Activated CD8-positive, alpha-beta memory T cell treated with anti-CD3 and anti-CD28 coated beads for 1 hour (primary cell): ENCODE measurements at places on chromosomes 7 and 10.
A peak's percentile ranks its signal among the peaks of the same experiment; 100 is the strongest.

GRCh38 chr10:33041783-33042437 is 83.9 kb upstream of the ITGB1 start:
- DNase-seq = no peak

DNA sequence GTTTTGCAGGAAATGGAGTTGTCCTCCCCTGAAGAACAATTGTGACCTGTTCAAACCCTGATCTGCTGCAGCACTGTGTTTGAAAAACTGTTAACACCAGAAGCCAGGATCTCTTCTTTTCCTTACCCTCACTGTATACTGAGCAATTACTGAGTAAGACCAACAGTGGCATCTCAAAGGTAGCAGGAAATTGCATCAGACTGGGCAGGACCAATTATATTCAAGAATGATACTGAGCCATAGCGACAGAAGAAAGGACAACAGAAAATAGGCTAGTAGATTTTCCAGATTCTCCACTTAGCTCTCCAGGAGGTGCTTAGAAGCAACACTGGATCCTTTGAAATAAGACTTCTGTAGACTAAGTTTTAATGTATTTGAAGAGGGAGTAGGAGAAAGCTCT is 57.4 kb upstream of the INHBA start:
- DNase-seq = no peak

GRCh38 chr10:33808475-33808874 is 474.0 kb upstream of the NRP1 start:
- DNase-seq = no peak

- DNase-seq = no peak
These were observed 22.7 kb upstream of the FRMD4A start for GRCh38 chr10:14353291-14353913.

DNA sequence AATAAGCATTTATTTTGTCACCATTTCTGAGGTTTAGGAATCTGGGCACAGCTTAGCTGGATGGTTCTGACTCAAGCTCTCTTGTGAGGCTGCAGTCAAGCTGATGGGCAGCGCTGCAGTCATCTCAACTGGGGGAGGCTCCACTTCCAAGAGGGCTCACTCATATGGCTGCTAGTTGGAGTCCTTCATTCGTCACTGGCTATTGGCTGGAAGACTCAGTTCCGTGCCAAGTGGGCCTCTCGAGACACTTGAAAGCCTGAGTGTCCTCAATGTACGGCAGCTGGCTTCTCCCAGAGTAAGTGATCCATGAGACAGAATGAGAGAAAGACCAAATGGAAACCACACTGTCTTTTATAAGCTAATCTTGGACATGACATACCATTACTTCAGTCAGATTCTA is 21.6 kb upstream of the COL13A1 start:
- no peak for DNase-seq

- DNase-seq = no peak
These were observed 70.3 kb downstream of the ABI1 start for GRCh38 chr10:26790221-26790995.

DNA sequence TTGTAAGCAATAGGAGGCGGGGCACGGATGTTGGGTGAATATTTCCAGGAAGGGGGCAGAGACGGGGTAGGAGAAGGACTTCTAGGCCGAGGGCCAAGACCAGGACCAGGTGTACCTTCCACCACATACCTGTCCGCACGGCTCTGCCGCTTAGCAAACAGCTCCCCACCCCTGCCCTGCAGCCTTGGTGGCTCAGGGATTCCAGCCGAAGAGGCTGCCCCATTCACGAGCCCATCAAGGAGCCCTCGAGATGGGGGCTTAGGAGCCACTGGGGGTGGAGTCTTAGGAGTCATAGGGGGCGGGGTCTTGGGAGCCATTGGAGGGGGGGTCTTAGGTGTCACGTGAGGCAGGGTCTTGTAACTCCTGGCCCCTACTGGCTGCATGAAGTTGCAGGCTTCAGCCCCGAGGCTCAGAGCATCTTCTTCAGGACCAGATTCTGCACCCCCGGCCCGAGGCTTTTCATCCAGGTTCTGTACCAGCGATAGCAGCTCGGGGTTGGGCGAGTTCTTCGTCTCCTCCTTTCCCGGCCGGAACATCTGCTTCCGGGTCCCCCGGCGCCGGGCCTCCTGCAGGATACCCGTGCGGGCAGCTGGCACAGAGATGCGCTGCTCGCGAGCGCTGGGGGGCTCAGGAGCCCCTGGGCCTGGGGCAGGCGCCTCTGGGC is 6.1 kb upstream of the MYOZ1 start:
- no peak for DNase-seq

GRCh38 chr7:135877805-135878204 is 99.4 kb downstream of the MTPN start:
- no peak for DNase-seq

GRCh38 chr7:123995617-123996326 is 37.1 kb downstream of the TMEM229A start:
- DNase-seq = no peak

DNA sequence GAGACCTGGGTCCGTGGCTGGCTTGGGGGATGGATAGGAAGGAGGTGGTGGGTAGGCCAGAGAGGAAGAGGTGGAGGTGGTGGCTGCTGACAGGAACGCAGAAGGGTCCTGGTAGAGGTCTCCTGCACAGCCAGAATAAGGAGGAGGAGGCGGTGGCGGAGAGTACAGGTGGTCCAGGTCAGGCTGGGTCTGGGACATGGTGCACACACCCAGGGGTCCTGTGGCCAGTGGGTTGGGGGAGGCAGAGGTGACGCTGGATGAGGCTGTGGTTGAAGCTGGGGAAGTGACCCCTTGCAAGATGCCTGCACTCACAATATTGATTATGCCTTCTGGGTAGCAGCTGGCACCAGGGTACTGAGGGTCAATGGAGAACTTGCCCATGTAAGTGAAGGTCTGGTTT is 2.2 kb downstream of the EGR2 start:
- peak; percentile 18 for DNase-seq

- no peak for DNase-seq
These were observed 12.7 kb upstream of the SNX8 start for GRCh38 chr7:2326951-2327350.

DNA sequence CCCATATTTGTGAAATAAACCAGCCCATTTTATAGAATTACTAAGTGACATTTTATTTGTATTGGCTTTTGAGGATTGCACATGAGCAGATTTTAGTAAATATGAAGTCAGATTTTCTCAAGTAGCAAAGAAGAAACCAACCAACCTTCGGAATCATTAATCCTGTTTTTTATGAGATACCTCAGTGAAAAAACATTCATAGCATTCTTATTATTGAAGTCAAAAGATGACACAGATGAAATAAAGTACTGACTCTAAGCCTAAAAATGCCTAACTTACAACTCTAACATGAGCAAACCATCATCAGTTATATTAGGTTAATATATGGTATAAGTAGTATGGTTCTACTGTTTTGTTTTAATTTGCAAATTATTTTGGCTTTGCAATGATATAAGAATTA is 59.9 kb upstream of the AGBL3 start:
- DNase-seq = no peak

- DNase-seq = no peak
These were observed 77.6 kb downstream of the CLRN3 start for GRCh38 chr10:127815147-127815546.

DNA sequence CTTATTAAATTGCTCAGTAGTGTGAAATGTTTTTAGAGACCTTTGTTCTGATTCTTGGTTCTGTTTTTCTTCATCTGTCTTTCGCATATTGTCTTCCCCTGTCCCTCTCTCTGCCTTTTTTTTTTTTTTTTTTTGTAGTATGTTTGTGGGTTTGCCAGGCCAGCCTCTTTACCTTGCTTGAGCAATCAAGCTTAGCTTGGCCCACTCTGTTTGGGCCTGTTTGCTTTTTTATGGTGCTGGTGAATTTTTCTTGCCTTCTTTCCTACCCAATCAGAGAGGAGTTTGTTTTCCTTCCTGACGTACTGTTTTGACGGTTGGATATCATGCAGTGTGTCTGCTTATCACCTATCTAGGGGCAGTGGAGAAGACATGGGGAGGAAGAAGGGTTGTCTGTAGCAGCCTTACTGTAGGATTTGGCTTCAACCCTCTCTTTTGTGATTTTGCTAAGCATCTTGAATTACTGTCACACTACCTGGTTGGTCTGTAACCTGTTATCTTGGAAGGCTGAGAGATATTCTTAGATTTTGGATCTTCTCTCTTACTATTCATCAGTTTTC is 64.0 kb downstream of the BBS9 start:
- DNase-seq = no peak

- DNase-seq = no peak
These were observed 20.6 kb upstream of the TBXAS1 start for GRCh38 chr7:139808427-139808826.

GRCh38 chr7:6020371-6021286 is 10.5 kb upstream of the ANKRD61 start:
- no peak for DNase-seq

DNA sequence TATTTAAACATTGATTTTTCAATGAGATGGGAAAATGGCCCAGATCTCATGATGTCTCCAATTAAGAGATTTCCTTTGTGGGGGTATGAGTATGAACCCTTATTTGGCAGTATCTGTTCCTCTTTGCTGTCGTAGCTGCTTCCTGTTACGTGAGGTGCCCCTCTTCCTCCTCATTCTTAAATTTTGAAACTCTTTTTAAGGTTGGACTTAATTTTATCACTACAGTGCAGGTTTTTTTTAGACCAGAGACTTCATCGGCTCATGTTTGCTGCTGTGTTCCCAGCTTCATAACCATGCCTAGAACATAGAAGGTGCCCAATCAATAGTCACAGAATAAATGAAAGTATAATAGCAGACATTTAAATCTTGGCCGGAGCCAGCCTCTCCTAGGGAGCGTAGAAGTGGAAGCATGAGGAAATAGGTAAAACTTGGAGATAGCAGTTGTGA is 2.4 kb downstream of the MIOS start:
- no peak for DNase-seq

DNA sequence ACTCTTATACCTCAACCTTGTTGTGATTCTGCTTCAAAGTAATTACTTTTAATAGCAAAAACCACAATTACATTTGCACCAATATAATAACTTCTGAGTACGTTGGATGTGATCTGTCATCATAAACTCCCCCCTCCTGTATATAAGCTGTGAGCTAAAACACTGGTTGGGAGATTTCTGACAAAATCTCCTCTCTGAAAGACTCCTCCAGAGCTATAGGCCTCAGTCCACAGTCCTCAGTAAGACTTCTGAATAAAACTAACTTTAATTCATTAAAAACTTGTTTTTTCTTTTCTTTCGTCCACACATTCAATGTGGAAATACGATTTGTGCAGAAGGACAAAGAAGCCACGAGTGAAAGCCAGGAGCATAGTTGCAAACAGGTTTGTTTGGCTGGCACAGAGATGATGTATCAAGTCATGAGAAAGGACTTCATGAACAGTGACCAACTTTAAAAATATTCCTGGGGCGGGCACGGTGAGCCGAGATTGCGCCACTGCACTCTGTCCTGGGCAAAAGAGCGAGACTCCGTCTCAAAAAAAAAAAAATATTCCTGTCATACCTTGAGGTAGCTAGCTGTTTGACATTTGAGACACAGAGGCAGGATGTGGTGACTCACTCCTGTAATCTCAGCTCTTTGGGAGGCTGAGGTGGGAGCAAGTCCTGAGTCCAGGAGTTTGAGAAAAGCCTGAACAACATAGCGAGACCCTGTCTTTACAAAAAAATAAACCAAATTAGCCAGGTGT is 91.1 kb upstream of the ARHGAP21 start:
- no peak for DNase-seq

DNA sequence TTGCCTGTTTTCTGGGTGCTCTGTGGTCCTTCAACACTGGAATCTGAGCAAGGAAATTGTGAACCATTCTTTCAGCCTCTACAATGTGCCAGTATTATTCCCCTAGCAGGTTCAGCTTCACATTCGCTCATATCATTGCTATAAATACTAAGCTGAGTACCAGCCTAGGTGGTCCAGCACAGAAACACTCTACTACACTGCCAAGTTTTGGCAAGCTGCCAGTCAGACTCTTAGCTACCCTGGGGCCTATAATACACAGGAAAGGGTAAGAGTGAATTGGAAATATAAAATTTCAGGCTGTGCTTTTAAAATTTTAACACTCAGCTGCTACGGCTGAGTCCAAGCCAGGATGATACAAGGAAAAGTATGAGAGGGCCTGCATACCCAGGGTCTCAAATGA is 49.9 kb upstream of the PPP1R3A start:
- no peak for DNase-seq

DNA sequence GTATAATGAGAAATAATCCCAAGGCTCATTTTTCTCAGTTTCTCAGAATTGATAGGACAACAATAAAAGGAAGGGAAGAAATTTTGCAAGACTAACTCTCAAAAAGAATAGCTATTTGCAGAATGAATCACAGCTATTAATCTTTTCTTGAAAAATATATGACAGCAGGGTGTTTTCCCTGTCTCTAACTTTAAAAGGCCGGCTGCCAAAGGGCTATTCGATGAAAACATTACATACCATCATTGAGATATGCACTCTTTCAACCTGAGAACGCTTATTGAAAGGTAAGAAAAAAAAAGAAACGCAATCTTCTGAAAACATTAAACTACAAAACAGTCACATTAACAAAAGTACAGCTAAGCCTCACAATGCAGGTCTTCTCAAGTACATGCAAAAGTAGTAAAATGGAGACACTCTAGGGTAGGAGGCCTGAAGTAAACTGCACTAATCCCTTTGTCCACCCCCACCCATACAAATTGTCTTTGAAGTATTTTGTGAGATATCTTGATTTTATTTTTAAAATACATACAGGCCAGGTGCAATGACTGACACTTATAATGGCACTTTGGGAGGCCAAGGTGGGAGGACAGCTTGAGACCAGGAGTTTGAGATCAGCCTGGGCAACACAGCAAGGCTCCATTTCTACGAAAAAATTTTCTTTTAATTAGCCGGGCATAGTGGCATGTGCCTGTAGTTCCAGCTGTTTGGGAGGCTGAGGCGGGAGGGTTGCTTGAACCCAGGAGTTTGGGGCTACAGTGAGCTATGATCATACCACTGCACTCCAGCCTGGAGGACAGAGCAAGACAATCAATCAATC is 83.0 kb downstream of the PARD3 start:
- DNase-seq = no peak

- DNase-seq = no peak
These were observed 239.7 kb downstream of the KCND2 start for GRCh38 chr7:120512701-120513100.

- no peak for DNase-seq
These were observed 5.6 kb upstream of the PKD1L1 start for GRCh38 chr7:47953822-47954221.

DNA sequence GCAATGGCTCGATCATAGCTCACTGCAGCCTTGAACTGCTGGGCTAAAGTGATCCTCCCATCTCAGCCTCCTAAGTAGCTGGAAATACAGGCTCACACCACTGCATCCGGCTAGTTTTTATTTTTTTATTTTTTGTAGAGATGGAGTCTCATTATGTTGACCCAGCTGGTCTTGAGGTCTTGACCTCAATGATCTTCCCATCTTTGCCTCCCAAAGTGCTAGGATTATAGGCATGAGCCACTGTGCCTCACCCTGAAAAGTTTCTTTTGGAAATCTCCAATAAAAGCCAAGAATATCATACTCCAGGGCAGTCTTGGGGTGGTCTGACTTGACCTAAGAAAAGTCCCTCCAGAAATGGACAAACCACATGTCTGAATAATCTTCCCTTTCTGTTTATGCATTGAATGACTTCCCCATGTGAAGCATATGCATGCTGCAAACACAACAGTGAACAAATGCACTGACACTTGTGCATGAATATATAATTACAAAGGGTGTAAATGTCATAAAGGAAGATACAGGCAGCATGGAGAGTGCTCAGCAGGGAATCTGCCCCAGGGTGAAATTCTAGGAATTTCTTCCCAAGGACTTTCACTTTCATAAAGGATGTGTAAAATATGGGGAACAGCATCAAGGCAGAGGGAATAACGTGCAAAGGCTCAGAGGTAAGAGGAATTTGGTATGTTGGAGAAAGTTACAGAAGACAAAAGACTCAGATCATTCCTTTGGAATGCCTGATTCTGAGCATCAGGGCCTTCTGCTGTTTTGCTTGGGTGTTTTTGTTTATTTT is 142.4 kb upstream of the LYZL1 start:
- DNase-seq = no peak
